ENCODE measurements at places on chromosomes 2 and 18.
A peak's percentile ranks its signal among the peaks of the same experiment; 100 is the strongest.

DNA sequence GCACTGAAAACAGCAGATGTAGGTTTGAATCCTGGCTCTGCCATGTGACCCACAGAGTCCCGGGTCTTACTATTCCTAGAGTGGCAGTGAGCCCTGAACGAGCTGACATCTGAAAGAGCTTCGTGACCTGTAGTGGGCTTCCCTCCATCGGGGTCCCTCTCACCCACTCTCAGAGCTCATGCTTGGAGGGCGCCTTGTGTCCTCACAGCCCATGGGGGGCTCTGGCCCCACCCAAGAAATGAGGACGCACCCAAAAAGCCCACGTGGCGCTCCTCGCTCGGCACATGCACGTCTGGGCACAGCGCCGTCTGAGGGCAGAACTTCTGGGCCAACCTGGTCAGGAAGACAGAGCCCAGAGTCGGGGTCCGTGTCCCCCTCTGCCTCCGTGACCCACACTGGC lies 23.7 kb downstream of the LBH start:
- no peak for DNase-seq

DNA sequence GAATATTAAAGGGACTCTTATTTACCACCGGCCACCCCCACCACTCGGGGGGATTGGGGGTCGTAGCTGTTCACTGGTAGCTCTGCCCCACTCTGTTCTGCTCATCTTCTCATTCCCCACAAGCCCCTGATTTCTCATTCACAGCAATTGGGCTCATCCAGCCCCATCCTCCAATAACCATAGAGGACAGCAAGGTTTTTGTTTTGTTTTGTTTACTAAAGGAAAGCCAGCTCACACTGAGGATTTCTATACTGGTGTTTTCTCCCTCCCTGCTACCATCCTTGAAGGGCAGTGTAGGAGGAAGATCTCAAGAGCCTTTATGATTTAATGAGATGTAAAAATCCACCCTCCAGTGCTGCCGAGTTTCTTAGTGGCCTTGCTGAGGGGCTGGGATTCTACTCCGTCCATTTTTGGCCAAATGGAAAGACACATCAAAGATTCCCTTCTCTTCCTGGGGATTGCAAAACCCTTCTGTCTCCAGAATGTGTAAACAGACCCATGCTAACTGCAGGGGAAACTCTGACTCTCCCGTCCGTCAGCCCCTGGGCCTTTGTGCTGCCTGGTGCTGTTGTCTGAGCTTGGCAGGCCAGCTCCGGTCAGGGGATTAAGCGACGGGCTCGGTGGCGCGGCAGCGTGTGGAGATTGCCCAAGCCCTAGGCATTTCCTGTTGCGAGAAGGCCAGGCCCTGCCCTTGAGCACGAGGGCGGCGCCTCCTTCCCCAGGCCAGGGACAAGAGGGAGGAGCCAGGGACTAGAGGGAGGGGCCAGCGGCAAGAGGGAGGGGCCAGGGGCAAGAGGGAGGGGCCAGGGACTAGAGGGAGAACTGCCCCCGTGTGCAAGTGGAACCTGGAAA lies 165.0 kb downstream of the ANTXR1 start:
- DNase-seq = no peak

DNA sequence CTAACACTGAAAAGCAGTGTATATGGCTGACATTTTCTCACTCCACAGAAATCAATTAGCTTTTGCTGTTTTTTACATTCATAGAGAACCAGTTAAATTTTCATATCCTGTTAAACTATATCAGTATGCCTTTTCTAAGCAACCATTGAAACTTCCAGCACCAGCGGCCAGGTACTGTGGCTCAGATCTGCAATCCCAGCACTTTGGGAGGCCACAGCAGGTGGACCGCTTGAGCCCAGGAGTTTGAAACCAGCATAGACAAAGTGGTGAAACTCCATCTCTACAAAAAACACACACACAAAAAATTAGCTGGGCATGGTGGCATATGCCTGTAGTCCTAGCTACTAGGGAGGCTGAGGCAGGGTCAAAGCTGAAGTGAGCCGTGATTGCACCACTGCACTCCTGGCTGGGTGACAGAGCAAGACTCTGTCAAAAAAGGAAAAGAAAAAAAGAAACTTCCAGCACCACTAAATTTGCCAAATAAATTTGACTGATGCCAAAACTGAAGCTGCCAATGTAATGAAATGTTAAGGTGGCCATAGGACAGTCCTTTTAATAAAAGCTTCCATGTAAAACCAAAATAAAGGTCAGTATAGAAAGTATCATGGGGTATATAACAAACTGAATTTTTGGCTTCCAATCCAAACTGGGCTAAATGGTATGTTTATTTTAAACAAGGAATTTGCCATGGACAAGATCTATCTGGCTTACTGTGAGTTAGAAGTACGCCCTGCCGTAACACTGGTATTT lies 3.5 kb downstream of the SFT2D3 start:
- no peak for DNase-seq

- DNase-seq = peak; percentile 22
Measured at GRCh38 chr2:37982147-37982582, 57.1 kb downstream of the RMDN2 start.

DNA sequence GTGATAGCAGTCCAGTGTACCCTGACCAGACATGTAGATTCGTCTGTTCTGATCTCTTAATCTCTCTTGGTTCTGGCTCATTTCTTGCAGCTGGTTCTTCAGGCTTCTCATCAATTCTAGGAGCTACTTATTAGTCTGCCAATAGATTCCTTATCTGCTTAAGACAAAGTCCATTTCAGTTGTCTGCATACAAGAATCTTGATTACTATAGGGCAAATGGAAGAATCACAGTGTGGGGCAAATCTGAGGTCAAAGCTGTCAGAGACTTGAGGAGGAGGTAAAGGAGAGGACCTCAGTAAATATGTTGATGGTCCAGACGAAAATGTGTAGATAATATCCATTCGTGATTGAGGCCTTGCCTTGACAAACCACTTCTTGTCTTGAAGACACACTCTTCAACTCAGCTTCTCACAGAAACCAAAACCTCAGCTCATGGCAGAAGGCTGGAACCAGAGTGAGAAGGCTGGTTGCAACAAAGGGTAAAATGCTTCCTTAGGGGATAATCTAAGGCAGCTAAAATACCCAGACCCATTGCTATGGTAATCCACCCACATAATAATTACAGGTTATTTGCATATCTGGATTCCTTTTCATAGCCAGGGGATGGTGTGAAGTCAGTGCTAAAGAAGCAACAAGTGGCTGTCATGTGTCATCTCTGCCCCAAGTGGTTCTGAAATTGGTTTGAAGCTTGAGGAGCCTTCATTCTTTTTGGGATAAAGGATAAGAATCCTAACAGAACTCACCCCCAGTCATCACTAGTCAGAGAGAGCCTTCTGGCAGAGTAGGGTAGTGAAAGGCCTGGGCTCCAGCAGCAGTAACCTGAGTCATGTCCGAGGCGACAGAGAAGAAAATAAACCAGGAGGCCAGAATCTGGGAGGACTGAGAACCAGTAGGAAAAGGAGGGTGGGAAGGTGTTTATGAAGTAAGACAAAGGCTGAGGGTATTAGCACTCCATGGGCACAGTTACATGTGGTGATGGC lies 29.2 kb upstream of the PELI1 start:
- no peak for DNase-seq

- no peak for DNase-seq
Measured at GRCh38 chr2:162926907-162927306, 88.3 kb upstream of the KCNH7 start.

DNA sequence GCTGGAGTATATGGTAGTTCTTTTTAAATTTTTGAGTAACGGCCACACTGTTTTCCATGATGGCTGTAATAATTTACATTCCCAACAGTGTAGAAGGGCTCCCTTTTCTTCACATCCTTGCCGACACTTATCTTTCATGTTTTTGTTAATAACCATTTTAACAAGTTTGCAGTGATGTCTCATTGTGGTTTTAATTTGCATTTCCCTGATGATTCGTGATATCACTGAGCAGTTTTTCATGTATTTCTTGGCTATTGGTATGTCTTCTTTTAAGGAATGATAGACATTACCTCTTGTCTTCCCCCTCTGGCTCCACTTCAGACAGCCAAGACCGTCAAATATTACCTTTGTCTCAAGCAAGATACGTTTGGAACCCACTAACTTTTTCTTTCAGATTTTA lies 371.1 kb upstream of the NRP2 start:
- DNase-seq = no peak

DNA sequence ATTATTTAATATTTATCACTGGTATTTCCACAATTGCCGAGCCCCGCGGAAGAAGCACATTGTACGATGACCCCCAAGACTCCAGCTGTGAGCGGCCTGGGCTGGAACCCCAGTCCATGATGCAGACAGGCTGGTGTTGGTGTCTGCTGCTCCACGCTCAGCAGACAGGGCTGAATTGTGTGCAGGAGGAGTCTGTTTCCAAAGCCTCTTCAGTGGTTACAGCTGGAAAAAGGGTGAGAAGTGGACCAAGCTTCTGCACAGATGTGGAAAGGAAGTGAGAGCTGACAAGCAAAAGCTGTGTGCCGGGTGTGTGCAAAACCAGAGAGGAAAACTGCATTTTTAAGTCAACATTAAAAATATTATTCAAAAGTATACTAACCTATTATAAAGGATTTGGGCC lies 500.4 kb downstream of the GALR1 start:
- no peak for DNase-seq

- no peak for DNase-seq
Measured at GRCh38 chr18:3012136-3013023, 564 bp downstream of the LPIN2 start.

DNA sequence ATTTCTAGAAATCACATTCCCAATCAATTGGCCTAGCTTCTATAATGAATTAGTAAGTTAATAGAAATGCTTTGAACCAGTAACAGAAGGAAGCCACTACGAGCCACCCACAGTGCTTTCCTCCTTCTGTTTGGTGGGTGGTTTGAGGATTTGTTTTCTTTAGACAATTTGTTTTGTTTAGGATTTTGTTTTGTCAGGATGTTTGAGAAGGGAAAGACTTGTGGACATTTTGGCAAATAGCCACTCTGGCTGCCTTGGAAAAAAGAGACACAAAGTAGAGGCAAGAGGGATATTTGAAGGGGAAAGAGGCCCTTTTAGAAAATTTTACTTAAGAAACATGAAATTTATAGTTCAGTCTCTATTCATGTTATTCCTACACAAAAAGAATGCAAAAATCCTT lies 47.7 kb downstream of the TANK start:
- DNase-seq = no peak
